ENCODE measurements at places on chromosomes 3 and 15.

- DNase-seq, result no peak
Measured at GRCh38 chr15:65819563-65819960, 27.5 kb upstream of the DENND4A start.

- DNase-seq, result no peak
Measured at GRCh38 chr15:69703532-69704187, 251.0 kb downstream of the RPLP1 start.

DNA sequence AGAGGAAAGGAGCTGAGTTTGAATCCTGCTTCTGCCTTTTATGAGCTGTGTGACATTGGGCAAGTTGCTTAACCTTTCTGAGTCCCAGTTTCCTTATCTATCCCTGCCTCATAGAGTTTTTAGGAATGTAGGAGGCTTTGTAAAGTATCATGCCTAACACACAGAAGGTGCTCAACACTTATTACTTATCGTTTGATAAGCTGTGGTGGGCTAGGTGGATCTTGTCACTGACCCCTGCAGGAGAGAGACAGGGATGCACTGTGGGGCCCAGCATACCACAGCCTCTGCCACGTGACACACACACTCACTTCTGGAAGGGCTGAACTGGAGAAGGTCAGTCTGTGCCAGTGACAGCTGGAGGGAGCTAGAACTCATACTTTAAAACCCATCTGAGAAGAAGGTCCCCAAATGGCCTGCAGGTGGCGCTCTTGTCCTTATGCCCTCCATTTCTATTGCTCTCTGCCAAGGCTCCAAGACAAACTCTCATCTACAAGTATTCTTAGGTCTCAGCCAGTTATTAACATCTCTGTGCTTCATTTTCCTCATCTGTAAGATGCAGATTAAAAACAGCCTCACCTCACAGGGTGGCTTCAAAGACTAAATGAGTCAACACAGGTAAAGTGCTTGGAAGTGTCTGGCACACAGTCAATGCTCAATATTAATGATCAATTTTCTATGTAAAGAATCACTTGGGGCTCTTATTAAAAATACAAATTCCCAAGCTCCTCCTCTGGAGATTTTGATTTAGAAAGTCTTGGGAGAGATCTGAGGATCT lies 57.5 kb upstream of the HACD2 start:
- peak; percentile 59 for DNase-seq

- DNase-seq, result no peak
Measured at GRCh38 chr3:71956716-71957115, 171.8 kb upstream of the PROK2 start.

DNA sequence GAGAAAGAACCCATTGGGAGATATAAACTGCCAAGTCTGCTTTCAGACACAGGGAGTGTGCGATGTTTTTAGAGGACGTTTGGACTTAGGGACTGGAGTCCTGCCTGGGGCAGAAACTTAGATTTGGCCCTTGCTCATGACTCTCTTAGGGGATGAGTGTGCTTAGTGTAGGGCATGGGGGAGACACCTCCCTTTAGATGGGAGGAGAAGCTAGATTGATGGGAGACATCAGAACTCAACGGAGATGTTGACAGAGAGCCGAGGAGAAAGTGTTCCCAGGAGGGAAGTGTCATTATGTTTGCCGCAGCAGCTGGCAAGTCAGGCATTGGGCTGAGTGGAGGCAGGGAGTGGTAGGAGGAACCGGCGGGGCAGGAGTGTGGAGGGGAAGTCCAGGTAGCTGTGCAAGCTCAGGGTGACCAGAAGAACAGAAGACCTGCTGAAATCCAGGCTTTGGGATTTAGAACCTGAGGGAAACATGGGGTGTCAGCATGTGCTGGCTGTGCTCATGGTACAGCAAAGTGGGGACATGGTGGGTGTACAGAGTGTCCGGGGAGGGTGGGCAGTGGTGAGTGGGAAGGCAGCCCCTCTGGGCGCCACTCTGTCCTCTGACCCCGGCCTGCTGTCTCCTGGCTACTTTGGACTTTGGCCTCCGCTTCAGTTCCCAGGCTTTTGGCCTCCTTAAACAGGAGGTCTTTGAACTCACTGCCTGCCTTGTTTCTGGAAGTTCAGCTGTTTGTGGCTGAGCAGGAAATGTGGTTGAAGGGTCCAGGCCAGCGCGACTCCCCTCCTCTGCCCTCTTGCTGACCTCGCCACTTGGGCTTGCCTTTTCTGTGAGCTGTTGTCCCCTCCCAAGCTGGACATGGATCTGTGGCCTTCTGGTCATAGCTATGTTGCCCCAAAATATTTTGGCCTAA lies 324.0 kb upstream of the LRRFIP2 start:
- DNase-seq, result no peak

- peak; percentile 61 for DNase-seq
Measured at GRCh38 chr15:81887912-81888311, 157.9 kb downstream of the MEX3B start.

GRCh38 chr3:29655015-29655747 lies 374.3 kb downstream of the RBMS3 start:
- no peak for DNase-seq

DNA sequence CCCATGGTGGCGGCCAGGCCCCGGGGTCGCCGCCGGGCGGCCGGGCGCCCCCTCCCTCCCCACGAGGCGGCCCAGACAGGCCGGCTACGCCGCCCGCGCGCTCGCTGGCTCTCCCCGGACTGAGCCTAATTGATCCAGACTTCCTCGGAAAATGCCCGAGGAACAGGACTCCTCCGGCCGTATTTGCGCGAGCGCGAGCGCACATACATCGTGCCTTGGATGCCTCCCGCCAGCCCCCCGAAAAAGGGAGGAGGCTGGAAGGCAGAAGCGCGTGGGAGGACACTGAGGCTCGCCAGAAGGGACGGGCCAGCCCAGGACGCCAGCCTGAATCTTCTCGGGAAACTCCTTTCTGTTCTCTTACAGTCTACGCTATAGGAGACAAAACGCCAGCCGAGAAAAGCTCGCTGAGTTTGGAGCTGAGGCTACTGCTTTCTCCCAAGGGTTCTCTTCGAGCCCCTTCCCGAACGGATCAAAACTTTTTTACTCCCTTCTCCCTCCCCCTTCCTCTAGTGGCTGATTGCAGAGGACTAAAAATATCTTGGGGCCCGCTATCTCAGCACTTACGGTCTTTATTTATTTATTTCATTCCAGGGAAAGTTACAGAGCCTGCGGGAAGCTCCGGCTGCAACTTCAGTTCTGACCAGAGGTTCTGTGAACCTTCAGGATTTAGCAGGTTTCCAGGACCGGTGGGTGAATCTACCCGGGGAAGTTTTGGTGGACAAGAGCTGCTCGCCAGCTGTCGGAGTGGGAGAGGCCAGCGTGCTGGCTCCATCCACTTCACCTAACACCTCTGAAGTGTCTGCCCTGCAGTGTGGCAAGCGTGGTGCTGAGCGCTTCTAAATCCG lies at the start of gene PDZRN3:
Gene PDZRN3, minus strand, starts transcription at position 121 of the 845 bp plus-strand sequence.
- DNase-seq, result peak; percentile 67

- DNase-seq, result no peak
Measured at GRCh38 chr15:70493787-70494516, 269.4 kb downstream of the UACA start.

GRCh38 chr15:60021589-60022378 lies 17.7 kb downstream of the FOXB1 start:
- no peak for DNase-seq

DNA sequence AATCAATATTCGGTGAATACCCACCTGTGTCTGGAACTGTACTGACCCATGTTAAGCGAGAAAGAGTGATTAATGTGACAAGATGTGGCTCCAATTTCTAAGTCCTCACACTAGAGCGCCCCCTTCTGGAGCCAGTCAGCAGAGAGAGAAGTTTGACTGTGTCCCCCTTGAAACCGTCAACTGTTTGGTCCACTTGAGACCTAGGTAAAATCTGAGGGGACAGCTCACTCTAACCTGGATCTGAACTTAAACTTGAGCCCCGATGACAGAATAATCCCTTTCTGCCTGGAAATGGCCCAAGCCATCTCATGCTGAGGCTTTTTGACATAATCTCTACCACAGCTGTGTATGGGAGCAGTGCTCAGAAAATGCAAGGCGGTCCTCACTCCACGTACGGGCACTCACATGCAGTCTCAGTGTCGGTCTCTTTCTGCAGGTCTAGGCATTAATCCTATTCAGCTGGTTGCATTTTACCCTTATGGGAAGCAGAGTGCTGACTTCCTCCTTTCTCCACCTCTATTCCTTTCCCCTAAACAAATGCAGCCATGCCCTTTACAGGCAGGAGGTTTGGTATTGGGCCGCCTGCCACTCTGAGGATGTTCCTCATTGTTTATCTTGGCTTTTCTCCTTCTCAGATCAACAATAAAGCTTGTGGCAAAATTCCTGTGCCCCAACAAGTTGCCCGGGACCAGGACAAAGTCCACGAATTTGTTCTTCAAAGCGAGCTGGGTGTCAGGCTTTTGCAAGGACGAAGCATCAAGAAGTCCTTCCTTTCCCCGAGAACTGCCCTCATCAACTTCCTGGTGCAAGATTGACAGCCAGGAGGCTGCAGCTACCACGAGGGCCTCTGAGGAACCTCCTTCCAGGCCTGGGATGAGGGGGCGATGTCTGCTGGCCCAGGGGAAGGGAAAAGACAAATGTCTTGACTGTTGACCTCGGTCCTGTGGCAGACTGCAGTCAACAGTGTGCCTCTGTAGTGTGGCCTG lies 47.5 kb upstream of the LIMD1 start:
- no peak for DNase-seq

GRCh38 chr3:183013856-183014255 lies 33.5 kb upstream of the DCUN1D1 start:
- no peak for DNase-seq

GRCh38 chr3:71723452-71724170 lies 1.6 kb downstream of the EIF4E3 start:
- DNase-seq, result no peak

DNA sequence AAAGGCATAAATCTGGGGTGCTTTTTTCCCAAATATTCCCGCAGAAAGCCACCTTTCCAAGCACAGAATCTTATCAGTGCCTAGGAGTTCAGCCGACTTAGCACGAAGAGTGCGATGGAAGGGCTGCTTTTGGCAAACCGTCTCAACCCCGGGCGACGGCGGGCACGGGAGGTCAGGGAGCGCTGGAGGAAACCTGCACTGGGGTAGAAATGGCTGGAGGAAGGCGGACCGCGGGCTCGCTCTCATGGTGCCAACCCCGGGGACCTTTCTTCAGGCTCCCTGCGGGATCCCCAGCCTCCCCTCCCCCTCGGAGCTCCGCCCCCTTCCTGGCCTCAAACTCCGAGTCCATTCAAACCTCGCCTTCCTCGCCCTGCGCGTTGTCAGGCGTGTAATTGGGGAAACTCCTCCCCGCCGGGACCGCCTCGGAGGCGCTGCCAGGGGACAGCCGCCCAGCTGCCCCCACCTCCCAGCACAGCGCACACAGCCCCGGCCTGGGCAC lies at the start of gene GABRG3:
Gene GABRG3, plus strand, starts transcription at position 470 of the 499 bp plus-strand sequence.
- no peak for DNase-seq

DNA sequence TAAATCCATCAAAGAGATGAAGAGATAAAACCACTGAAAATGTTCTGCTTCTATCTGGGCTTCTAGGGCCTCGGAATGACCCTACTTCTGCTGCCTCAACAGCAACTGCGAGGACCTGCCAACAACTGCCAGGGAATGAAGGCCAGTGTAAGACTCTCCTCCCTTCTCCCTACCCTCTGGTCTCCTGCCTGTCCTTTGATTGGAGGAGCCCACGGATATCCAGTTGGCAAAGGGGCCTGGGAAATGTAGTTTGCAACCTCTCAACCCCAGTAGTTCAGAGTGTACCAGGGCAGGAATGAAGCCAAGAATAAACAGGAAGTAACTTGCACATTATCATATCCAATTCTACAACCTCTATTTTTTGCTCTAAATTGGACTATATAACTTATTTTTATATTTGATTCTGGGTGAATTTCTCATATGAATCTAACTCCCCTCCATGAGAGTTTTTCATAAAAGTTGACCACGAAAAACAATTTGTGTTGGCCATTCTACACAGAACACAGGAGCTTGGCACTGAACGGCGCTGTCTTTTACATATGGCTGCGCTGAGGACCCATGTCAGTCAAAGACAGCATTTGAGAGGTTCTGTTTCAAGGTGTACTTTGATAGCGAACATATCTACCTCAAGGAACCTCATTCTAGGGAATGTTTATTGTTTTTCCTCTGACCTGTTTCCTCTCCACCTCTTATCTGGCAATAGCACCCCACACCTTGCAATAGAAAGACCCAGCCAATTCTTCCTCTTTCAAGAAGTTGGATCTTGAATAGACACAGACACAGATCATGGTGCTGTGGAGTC lies 91.1 kb upstream of the RNF7 start:
- DNase-seq, result no peak

DNA sequence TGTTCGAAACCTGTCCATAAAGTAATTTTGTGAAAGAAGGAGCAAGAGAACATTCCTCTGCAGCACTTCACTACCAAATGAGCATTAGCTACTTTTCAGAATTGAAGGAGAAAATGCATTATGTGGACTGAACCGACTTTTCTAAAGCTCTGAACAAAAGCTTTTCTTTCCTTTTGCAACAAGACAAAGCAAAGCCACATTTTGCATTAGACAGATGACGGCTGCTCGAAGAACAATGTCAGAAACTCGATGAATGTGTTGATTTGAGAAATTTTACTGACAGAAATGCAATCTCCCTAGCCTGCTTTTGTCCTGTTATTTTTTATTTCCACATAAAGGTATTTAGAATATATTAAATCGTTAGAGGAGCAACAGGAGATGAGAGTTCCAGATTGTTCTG lies 44.4 kb downstream of the AGTR1 start:
- DNase-seq, result no peak

- no peak for DNase-seq
Measured at GRCh38 chr15:90261811-90262210, 3.7 kb upstream of the NGRN start.

DNA sequence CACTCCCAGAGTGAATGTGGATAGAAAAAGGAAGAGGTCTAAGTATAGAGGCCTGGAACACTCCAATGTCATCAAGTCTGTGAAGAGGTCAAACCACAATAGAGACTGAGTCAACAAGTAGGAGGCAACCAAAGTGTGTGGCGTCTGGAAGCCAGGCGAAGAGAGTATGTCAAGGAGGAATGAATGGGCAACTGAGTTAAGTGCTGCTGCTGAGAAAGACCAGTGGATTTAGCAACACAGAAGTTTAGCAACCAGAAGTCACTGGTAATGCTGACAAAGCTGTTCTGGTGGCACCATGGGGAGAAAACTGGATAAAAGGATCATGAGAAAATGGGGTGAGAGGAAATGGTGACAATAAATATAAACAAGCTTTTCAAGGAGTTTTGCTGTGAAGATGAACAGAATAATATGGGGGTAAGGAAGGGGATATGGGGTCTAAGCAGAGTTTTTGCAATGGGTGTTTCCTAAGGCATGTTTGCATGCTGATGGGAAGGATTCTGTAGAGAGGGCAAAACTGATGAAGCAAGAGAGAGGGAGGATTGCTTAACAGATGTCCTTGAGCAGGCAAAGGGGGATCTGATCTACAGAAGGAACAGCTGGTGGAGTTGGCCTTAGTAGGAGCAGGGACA lies 38.4 kb downstream of the PCOLCE2 start:
- no peak for DNase-seq

GRCh38 chr3:85170646-85171045 lies 211.9 kb downstream of the CADM2 start:
- DNase-seq, result no peak

- no peak for DNase-seq
Measured at GRCh38 chr3:188468196-188468595, 314.2 kb downstream of the LPP start.
